ENCODE measurements at places on chromosomes 7 and 10. TPM values are rescaled to one million over a fixed set of nuclear protein-coding genes. Genes with fewer than 3 reads are reported as not detected.

The PLXDC2 gene
- 30.7 TPM for polyA plus RNA-seq

- DNase-seq = no peak
These were observed 12.3 kb upstream of the PDCD4 start for GRCh38 chr10:110859206-110859972.

DNA sequence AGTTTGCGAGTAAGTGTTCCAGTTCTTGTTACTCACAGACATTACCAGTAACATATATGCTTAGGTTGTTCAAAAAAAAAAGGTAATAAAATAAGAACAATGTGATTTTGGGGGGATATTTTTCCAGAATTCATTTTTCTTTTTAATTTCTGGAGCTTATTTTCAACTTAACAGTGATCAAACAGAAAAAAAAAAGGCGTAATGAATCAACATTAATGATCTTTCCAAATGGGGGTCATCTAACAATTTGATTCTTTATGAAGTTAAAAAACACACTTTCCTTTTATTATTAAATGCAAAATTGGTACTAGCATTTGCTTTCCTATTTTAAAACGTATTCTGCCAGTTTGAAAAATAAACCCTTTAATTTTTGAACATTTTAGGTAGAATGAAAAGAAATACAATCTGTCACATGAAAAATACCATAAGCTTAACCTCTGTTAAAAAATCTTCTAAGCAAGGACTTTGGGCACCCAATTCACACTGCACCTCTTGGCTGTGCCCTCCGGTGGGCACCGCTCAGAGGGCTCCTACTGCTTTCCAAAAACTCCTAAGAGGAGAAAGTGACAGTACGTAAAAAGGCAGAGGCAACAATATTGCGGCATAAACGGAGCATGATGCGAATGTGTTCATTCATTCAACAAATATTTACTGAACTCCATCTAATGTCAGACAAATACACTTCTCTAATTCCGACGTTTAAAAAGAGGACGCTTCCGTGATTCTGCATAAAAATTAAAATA is 32.6 kb downstream of the CNPY1 start:
- DNase-seq = no peak

The ZNF467 gene
- polyA plus RNA-seq = 37.5 TPM

GRCh38 chr7:122886357-122887081 is at the start of gene CADPS2:
CADPS2 (minus strand) TSS chr7:122886460; CDS start chr7:122886337, 123 bp downstream.
- DNase-seq = peak; percentile 88

The CHAT gene
- 0.06 TPM for polyA plus RNA-seq

GRCh38 chr10:20858292-20859124 is 38.6 kb downstream of the NEBL start:
- peak; percentile 27 for DNase-seq

The SLC18A2 gene
- 1.4 TPM for polyA plus RNA-seq

Measured in renal pelvis (tissue), 12 donors.